ENCODE measurements at places on chromosomes 7 and 10. TPM values are rescaled to one million over a fixed set of nuclear protein-coding genes. Genes with fewer than 3 reads are reported as not detected.

GRCh38 chr7:102082693-102083368 lies 203.8 kb upstream of the SH2B2 start:
- no peak for DNase-seq

The GPR26 gene
- total RNA-seq, result not detected

GRCh38 chr7:25180946-25181345 lies 47.3 kb downstream of the NPVF start:
- DNase-seq, result no peak

GRCh38 chr7:8217200-8218068 lies 44.5 kb downstream of the ICA1 start:
- peak; percentile 72 for DNase-seq

DNA sequence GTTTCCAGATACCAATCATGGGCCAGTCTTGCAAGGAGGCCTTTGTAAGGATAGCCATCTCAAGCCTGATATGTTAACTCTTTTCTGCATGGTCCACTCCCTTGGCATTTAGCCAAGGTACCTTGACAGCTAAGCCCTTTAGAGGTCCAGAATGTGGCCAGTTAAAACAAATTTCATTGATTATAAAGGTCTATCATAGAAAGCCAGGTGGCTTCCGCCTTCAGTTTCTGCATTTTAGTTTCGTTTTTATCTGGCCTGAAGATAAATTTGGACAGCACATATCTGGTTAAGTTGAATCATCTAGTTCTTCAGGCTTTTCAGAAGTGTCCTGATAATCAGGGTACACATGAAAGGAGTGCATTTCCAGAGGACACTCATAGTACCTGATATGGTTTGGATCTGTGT lies 30.7 kb downstream of the ANKIB1 start:
- no peak for DNase-seq

The TRIM50 gene
- not detected for total RNA-seq

- DNase-seq, result peak; percentile 73
These were observed 159.3 kb downstream of the TNS3 start for GRCh38 chr7:47422611-47423010.

The HOXA7 gene
- 8.3 TPM for total RNA-seq

GRCh38 chr7:157688533-157689268 lies 351.9 kb downstream of the DNAJB6 start:
- no peak for DNase-seq

The FGL2 gene
- total RNA-seq, result 8.8 TPM

The LMOD2 gene
- total RNA-seq, result not detected

DNA sequence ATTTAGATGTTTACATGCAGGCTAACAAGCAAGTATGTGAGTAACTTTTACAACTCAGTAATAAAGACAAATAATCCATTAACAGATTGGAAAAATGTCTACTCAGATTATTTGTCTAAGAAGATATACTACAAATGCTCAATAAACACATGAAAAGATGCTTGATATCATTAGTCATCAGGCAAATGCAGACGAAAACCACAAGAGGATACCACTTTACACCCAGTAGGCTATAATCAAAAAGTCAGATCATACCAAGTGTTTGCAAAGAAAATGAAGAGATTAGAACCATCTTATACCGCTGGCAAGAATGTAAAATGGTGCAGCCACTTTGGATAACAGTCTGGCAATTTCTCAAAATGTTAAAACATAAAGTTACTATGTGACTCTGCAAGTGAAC lies 84.1 kb downstream of the MALSU1 start:
- peak; percentile 80 for DNase-seq

DNA sequence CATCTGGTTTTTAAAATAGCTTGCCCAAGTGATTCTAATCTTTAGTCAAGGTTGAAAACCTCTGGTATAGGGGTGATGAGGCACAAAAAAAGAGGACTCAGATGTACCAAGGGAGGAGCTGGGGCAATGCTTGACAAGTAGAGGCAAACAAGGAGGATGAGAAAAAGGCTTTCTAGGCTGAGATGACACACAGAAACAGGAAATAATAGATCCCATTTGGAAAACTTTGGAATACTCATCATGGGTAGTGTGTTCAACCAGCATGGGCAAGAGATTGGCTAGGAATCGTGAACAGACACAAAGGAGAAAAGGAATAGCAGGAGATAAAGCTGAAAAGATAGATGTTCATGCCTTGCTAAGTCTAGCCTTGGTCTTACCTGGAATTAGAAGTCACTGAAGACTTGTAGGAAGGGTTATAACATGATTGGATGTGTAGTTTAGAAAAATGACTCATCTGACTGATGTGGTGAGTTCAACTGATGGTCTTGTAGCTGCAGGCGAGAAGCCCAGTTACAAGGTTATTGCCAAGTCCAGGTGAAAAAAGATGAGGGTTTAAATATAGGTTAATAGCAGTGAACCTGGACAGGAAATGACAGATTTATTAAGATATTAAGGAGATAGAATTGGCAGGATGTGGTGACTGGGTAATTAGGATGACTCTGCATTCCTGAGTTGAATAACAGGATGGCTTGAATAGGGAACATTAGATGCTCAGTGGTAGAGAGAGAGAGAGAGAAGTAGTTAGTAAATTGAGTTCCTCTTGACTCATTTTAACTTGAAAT lies 214.0 kb upstream of the LRGUK start:
- DNase-seq, result peak; percentile 54

GRCh38 chr7:51613911-51614357 lies 297.3 kb upstream of the COBL start:
- no peak for DNase-seq

DNA sequence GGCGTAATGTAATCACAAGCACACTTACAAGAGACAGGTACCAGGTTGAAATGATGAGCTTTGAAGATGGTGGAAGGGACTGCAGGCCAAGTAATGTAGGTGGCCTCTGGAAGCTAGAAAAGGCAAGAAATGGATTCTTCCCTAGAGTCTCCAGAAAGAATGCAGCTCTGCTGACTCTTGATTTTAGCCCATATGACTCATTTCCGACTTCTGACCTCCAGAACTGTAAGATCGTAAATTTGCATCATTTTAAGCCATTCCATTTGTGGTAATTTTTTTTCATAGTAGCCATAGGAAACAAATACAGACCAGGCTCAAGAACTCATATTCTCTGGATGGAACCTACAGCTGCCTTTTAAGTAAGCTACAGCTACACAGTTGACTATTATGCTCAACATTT lies 315.5 kb downstream of the MAGI2 start:
- DNase-seq, result peak; percentile 68

The ABCB1 gene
- 0.29 TPM for total RNA-seq

GRCh38 chr10:30811276-30812017 lies 181.9 kb upstream of the LYZL2 start:
- no peak for DNase-seq

GRCh38 chr10:45000138-45000751 lies 478 bp upstream of the ZNF22 start:
- DNase-seq, result peak; percentile 86

The ADAM22 gene
- total RNA-seq, result 0.19 TPM

The LIPF gene
- total RNA-seq, result not detected

DNA sequence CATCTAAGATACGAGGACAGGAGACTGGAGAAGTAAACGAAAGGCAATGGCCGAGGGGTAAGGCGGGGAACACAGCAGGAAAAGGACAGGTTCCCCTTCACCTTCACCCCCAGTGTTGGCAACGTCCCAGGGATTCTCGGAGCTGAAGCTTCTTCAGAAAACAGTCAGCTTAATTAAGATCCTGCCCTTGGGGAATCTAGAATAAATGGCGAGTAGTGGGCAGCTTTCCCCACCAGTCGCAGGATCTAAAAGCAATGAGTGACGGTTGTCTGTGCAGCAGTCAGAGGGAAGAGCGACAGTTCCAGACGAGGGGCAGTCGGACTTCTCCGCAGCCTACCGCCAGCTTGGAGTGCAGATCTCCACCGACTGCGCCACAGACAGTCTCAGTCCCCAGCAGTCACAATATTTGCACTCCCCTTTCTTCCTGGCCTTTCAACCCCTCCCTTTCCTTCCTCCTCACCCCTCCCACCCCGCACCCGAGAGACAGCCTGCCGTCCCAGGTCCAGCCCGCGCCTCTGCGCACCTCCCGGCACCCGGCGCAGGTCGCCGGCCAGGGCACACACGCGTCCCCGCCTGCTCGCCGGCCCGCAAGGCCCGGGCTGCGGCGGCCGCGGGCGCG lies 10.9 kb upstream of the SP8 start:
- no peak for DNase-seq

The TDRD1 gene
- total RNA-seq, result 0.06 TPM

The FAM25G gene
- total RNA-seq, result not detected

DNA sequence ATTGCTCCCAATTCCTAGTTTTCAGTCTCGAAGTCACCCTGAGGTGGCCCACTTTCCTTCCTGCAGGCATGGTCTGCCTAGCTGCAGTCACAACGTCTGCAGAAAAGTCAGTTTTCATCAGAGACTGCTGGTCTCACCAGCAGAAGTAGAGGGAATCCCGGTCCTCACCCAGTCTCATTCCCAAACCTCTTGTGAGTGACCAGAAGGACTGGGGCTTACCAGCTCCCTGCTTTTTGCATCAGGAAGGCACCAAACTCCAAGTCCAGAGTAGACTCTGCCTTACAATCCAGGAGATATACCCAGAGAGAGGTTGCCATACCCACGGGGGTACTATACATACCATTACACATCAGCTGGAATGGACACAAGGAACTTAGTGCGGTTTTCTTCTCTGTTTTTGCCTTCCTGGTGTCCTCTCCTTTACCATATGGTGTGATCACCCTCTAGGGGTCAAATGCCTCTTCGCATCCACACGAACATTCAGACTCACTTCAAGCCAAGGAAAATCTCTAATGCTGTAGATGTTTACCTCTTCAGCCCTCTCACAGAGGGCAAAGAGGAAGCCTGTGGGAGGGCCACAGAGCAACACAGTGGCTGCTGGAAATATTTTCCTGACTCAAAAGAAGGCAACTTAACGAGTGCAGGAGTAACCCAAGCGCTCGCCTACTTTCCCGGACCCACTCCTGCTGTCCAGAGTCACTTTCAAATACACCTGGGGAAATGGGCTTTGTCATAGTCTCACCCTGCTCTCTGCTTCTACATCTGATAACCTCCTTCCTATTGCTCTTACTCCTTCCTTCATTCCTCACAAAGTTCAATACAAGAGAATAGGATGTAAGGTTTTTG lies 220.9 kb downstream of the C7orf25 start:
- DNase-seq, result peak; percentile 65

GRCh38 chr10:29669149-29669548 lies 34.4 kb upstream of the SVIL start:
- DNase-seq, result no peak

The SVOPL gene
- total RNA-seq, result not detected

The COX15 gene
- total RNA-seq, result 37.7 TPM

DNA sequence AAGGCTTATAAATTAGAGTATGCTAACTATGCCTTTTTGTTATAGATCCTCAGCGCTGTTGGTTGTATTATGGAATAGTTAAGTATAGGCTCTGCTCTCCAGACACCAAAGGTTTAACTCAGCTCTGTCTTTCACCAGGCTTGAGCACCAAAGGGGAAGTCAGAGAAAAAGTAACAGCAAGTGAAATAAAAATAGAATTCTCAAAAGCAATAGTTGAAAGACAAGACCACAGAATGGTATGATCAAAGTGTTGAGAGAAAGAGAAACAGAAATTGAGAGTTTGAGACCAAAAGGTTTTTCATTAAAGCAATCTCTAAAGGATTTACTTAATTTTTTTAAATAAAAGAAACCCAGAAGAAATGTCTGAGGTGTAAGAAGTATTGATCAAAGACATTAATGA lies 529.8 kb upstream of the C7orf33 start:
- no peak for DNase-seq

The CAV2 gene
- total RNA-seq, result 316 TPM

The AASS gene
- total RNA-seq, result 9.0 TPM

GRCh38 chr10:32015386-32015785 lies 40.8 kb downstream of the KIF5B start:
- no peak for DNase-seq

DNA sequence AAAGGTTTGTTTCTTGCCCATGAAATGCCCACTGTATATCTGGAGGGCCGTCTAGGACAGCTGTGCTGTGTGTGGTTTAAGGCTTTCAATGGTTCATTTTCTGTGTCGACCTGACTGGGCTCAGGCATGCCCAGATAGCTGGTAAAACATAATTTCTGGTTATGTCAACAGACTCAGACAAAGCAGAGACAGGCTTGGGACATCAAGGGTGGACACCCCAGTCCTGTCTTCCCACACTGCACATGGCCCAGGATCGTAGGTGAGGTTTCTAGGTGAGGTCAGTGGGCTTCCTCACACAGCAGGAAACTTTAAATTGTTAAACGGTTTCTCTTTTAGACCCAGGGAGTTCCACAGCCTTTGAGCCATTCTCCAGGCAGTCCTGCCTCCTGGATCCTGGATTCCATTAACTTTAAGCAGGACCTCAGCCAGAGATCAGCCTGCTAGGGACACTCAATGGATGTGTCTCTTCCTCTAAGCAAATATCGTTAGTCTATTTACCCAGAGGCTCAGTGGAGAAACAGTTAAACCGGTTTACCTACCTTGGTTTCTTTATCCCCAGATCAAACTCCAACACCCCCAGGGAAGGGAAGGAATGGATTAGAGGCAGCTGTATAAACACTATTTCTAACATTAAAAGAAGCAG lies 66.4 kb downstream of the ST8SIA6 start:
- peak; percentile 3 for DNase-seq

- peak; percentile 67 for DNase-seq
These were observed at the start of gene CASD1 for GRCh38 chr7:94509264-94509886. TSS of gene CASD1 (plus strand) at chr7:94509809. CDS start at chr7:94510085, 276 bp downstream.

- peak; percentile 78 for DNase-seq
These were observed 12.5 kb upstream of the TSPAN15 start for GRCh38 chr10:69438536-69439349.

DNA sequence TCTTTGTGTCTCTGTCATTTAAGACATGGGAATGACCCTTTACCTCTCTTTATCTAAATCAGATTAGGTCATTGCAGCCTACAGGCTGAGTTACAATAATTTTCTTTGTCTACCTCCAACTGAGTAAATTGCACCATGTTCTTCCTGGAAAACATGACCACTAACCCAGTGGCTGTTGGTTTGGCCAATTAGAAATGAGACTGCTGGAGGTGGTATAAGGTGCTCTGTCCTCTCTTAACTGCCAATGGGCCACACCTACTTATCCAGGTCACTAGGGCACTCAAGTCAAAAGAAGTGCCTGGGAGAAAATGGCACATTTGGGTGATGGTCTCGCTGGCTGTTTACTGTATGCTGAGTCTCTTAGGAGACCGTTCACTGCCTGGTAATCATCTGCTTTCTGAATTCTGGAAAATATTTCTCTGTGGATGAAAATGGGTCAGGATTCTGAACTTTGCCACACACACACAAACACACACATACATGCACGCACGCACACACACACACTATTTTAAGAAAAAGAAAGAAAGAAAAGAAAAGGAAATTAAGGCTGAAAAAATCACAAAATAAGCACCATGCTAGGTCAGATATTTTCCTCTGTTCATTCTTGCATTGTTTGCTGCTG lies 16.4 kb downstream of the STAMBPL1 start:
- DNase-seq, result no peak

The HKDC1 gene
- total RNA-seq, result 1.1 TPM

Data from LHCN-M2 (cell line).